ENCODE measurements at places on chromosomes 3 and 15. TPM values are rescaled to one million over a fixed set of nuclear protein-coding genes. Genes with fewer than 3 reads are reported as not detected.

GRCh38 chr3:104520228-104520655 is 846.5 kb upstream of the ALCAM start:
- no peak for DNase-seq

- peak; percentile 40 for DNase-seq
Measured at GRCh38 chr3:105827959-105828358, 40.9 kb downstream of the CBLB start.

Gene FBXL2
- 0.54 TPM for total RNA-seq

Gene DAZL
- total RNA-seq: not detected
